ENCODE measurements at places on chromosomes 3 and 15.

DNA sequence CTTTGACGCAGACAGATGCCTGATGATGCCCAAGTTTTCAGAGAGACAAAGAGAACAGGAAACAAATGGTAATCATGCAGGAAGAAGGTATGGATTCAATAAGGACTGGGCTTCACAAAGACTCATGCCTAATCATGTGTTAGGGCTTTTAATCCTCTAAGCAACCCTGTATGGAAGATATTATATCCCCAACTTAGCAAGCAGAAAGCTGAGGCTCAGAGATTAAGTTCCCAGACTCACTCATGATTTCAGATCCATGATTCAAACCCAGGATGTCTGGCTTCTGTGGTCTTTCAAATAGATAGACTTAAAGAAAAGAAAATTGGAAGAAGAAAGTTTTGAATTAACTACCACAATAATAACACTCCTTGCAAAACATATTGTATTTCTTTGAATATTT, 4.1 kb upstream of the CLASP2 start:
- H3K4me1 ChIP-seq: peaks cover 9% of the 10 kb centered on the region
- no peak for DNase-seq
- H3K4me3 ChIP-seq: no peak overlapping the region
- no peaks in the 10 kb centered on the region for H3K36me3 ChIP-seq

DNA sequence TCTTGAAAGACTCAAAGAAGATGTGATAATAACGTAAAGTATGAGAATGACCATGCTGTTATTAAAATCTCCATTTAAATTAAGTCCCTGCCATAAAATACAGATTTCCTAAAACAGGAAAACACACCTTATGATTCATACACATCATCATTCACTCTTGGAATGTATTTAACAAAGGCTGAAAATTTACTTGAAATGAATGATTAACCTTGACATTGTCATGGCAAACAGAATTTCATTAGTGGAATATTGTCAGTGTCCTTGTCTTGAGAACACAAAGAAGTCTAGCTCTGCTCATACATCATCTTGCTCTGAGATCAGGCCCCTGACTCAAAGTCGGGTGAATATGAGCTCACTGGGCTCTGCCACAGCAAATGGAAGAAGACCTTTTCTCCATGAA, 313.9 kb downstream of the FGF12 start:
- H3K4me1 ChIP-seq: no peaks in the 10 kb centered on the region
- H3K27me3 ChIP-seq: no peaks in the 10 kb centered on the region
- DNase-seq: no peak
- H3K36me3 ChIP-seq: no peaks in the 10 kb centered on the region
- H3K4me3 ChIP-seq: no peak overlapping the region
- H3K27ac ChIP-seq: no peak overlapping the region

DNA sequence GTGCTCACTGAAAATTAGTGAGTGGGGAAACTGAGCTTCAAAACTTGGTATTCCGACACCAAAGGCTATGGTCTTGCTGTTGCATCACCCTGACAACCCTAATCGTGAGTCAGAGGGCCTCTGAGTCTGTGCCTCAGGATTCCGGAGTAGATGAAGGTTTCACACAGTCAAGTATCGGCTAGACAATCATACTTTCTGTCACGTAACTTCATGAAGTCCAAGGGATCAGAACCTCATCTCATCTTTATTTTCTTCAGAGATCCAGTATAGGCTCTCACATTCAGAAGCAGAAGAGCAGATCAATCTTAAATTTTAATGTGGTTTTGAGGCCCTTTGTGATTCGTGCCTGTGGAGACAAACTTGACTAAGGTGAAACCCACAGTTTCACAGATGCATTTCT, 26.1 kb upstream of the NECTIN3 start:
- H3K36me3 ChIP-seq: no peaks in the 10 kb centered on the region
- no peak overlapping the region for H3K4me3 ChIP-seq
- no peak for DNase-seq
- no peaks in the 10 kb centered on the region for H3K4me1 ChIP-seq
- H3K27me3 ChIP-seq: no peaks in the 10 kb centered on the region

DNA sequence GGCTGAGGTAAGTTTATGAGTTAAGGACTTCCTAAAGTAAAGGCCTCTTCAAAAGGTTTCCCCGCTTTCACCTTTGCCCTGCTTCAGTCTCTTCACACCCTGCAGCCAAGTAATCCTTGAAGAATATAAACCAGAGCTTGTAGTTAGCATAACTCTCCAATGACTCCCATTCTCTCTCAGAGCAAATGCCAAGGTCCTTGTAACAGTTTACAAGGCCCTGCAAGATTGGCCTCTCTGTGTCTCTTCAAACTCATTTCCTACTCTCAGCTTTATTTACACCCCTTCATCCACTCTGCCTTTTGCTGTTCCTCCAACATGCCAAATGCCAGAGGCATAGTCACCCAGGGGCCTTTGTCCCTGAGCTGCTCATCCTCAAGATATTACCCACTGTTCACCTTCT, 60.5 kb upstream of the MME start:
- H3K4me3 ChIP-seq: no peak overlapping the region
- no peak for DNase-seq
- no peak overlapping the region for H3K27ac ChIP-seq
- H3K36me3 ChIP-seq: no peaks in the 10 kb centered on the region
- no peaks in the 10 kb centered on the region for H3K27me3 ChIP-seq

DNA sequence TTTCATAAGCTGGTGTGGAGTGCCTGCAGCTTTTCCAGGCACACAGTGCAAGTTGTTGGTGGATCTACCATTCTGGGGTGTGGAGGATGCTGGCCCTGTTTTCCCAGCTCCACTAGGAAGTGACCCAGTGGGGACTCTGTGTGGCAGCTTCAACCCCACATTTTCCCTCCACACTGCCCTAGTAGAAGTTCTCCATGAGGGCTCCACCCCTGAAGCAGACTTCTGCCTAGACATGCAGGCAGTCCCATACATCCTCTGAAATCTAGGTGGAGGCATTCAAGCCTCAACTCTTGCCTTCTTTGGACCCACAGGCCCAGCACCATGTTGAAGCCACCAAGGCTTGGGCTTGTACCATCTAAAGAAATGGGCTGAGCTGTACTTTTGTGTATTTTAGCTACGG, 206.2 kb upstream of the GRM7 start:
- H3K4me3 ChIP-seq: no peak overlapping the region
- H3K27me3 ChIP-seq: no peaks in the 10 kb centered on the region
- H3K36me3 ChIP-seq: no peaks in the 10 kb centered on the region

DNA sequence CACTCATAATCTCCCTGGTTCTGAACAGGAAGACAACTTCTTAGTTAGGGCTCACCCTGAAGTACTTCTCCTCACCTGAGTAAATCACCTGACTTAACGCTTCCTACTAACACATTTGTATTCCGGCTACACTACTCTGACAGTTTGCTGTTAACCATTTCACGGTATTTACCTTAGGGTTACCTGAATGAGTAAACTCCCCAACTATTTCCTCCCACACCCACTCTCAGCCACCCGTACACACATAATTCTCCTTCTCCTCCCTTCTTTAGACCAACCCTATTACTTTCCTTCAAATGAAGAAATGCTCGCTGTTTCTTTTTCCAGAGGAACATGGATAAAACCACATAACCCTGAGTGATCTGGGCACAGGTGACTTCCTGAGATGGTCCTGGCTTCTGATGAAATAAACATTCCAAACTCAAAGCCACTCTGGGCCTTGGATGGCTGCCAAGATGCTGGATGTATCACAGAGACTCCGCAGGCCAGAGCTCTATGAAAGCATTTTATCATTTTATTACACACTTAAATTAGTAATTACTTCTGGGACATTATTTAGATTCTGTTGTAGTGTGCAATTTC, 183.6 kb upstream of the ATP11B start:
- no peak overlapping the region for H3K4me3 ChIP-seq
- no peak overlapping the region for H3K27ac ChIP-seq

DNA sequence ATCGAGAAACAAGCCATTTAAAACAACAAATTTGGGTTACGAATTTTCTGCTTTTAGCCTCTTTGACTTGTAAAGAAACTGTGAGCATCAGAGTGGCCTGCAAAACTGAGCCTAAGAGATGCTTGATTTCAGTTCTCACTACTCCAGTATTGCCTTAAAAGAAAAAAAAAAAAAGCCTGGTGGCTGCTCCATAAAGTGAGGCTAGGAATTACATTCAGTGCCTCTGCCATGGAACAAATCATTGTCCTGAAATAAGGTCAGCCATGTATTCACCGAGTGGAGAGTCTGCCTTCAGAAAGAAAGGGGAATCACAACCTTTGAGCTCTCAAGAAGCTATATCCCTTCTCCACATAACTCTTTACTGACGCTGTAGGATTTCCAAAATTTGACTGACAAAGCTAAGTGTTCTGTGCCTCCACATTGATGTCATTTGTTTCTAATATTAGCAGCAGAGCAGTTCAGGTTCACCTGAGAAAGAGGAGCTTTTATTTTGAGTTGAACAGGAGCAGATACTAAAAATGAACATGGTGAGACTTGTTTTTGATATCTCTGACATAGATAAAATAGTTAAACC, 137.3 kb downstream of the SSR3 start:
- no peaks in the 10 kb centered on the region for H3K27me3 ChIP-seq
- no peaks in the 10 kb centered on the region for H3K4me1 ChIP-seq
- no peak overlapping the region for H3K4me3 ChIP-seq
- no peak for DNase-seq

DNA sequence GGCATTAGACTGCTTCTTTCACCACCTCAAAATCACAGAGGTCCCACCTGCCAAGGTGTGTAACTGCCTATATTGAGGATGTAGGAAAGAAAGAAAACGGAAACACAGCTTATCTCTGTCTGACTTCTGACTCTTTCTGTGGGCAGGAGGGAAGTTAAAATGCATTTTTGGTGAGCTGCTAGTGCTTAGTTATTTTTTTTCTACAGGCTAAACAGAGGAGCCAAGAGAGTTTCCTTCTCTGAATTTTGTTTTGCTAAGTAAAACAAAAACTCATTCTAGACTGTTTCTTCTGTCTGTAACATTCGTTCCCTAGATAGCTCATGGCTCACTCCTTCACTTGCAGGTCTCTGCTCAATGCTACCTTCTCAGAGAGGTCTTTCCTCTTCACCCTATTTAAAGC, 18.8 kb upstream of the AMOTL2 start:
- no peaks in the 10 kb centered on the region for H3K4me1 ChIP-seq
- no peak for DNase-seq
- H3K27me3 ChIP-seq: peaks cover 8% of the 10 kb centered on the region
- no peaks in the 10 kb centered on the region for H3K36me3 ChIP-seq
- no peak overlapping the region for H3K4me3 ChIP-seq

DNA sequence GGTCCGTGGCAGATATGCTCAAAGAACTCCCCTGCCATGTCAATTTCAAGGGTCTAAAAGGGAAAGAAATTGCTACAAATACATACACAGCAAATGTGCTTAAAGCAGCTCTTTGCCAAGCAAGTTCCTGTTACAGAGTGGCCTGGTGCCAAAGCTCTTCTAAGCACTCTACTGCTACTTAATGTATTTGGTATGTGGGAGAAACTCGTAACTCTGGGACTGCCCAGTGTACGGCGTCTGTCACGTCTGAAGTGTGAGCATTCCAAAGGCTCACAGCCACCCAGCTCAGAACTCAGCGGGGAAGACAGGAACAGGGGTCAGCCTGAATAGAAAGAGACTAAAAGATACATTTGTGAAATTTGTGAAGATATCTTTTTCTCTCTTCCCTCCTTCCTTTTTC, 54.6 kb downstream of the RBMS3 start:
- no peak for DNase-seq
- no peaks in the 10 kb centered on the region for H3K27me3 ChIP-seq
- no peak overlapping the region for H3K27ac ChIP-seq
- H3K4me1 ChIP-seq: no peaks in the 10 kb centered on the region
- H3K36me3 ChIP-seq: no peaks in the 10 kb centered on the region

DNA sequence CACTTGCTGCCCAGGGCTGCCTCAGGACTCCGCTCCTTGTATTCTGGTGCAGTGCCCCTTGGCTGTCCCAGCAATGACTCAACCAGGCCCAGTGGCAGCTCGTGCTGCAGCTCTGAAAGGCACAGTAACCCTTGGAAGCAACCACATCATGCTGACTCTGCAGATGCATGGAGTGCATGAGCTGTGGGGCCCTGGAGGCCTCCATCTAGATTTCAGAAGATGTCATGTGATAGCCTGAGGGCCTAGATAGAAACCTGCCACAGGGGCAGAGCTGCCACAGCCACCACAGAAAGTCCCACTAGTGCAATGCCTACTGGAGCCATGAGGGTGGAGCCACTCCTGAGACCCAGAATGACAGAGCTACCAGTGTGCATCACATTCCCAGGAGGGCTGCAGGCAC, 117.1 kb upstream of the SMAD3 start:
- no peak for DNase-seq
- no peak overlapping the region for H3K27ac ChIP-seq
- H3K4me1 ChIP-seq: no peaks in the 10 kb centered on the region
- no peak overlapping the region for H3K4me3 ChIP-seq

DNA sequence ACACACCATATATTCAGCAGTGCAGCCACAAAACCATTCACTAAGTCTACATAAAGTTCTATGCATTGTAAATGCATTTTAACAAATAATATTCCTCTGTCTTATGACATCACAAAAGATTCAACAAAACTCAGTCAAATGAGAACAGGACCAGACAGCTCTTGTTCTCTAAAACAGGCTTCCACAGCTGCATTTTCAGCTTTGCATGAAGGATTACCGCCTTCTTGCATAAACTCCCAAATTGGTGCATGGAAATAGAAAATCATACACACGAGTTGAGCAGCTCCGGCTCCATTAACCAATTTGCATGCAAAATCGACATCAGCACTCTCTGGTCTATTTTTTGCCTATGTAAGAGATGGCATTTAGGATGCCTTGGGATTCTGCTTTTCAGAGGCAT, 66.4 kb downstream of the RFTN1 start:
- no peak overlapping the region for H3K4me3 ChIP-seq
- H3K36me3 ChIP-seq: no peaks in the 10 kb centered on the region
- H3K27ac ChIP-seq: no peak overlapping the region
- DNase-seq: no peak

DNA sequence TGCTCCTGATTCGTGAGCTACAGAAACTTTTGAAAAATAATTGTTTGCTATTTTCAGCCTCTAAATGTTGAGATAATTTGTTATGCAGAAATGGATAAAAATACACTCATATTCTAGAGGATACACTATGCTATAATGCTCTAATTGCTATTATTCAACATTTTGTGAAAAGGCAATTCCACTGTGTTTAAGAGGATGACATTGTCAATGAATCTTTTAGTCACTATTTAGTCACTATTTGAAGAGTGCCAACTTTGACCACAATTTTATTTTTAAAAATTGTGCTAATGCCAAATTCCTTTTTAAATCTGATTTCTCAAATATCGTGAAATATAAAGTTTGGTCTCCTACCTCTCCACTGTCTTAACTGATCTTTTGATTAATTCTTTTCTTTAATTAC, 604.9 kb upstream of the KCNMB2 start:
- no peak for DNase-seq
- H3K4me1 ChIP-seq: no peaks in the 10 kb centered on the region
- no peaks in the 10 kb centered on the region for H3K27me3 ChIP-seq
- H3K27ac ChIP-seq: no peak overlapping the region
- H3K4me3 ChIP-seq: no peak overlapping the region
- no peaks in the 10 kb centered on the region for H3K36me3 ChIP-seq

DNA sequence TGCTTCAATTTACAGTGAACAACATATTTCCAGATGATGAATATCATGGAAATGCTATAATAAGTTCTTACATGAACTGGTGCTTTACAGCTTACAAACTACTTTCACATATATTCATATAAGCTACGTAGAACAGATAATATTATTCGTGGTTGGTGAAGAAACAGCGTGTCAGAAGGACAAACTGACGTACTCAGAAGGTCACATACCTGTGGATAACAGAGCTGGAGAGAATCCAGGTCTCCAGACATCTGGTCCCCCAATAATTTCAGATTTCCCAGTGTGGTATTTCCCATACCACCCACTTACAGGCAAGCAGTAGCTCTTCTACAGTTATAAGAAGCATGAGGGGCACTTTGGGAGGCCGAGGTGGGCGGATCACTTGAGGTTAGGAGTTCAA, 156.6 kb downstream of the PLD1 start:
- H3K4me3 ChIP-seq: no peak overlapping the region
- no peak for DNase-seq
- H3K27me3 ChIP-seq: no peaks in the 10 kb centered on the region
